ENCODE measurements at places on chromosomes 1 and 21.
A peak's percentile ranks its signal among the peaks of the same experiment; 100 is the strongest.

DNA sequence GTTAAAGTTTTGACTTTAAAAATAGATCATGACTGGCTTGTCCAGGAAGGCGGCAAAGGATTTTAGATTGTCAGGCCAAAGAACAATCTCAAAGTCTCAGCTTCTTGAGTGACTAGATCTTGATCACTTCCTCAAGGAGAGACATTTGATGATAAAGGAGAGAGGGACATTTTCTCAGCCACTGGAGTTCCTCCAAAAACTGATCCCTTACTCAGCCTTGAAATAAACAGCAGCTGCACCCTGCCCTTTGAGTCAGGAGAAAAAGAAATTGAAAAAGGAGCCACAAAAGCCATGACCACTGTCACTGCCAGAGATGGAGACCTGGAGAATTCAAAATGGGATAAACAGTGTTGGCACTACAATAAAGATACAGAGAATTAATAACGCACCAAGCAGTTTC, 288.4 kb upstream of the PRMT6 start:
- DNase-seq = peak; percentile 32

DNA sequence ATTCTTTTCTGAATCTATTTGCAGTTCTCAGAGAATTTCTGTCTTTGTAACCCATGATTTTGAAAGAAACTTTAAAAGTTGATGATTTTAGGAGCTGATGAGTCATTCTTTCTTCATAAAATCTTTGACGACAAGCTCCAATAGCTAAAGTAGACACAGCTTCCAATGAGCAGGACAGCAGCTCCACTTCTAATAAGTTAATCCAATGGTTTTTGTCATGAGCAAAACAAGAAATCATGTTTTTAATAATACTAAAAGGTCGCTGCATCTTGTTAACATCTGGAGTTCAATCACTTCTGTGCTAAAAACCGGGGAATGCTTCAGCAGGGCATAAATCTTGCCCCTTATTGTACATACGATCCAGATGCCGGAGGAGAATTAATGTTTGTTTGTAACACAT, 48.9 kb upstream of the GORAB start:
- no peak for DNase-seq

DNA sequence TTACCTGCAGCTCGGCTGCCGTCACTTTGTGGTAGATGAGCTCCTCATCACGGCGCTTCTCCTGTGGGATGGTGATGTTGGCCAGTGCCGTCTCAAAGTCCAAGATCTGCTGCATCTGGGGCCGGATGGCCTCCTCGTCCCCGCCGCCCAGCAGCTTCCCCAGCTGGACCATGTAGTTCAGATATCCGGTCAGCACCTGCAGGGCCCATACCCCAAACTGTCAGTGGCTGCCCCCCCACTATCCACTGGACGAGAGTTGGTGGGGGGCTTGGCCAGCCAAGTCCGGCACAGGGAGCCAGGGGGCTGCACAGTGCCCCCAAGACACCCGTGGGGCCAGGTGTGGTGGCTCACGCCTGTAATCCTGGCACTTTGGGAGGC, 34.3 kb downstream of the ECE1 start:
- no peak for DNase-seq

GRCh38 chr1:90127288-90127953, 132.5 kb downstream of the ZNF326 start:
- no peak for DNase-seq

- no peak for DNase-seq
Observed at GRCh38 chr1:75079538-75080290, 54.5 kb upstream of the LHX8 start.
